ENCODE measurements at places on chromosomes 11 and 22. TPM values are rescaled to one million over a fixed set of nuclear protein-coding genes. Genes with fewer than 3 reads are reported as not detected.

GRCh38 chr11:112024178-112024772, 933 bp upstream of the DLAT start:
- DNase-seq, result no peak

GRCh38 chr11:114148013-114148382, 88.5 kb downstream of the ZBTB16 start:
- DNase-seq, result no peak

Gene ADAMTS15
- 0.08 TPM for total RNA-seq

GRCh38 chr11:116835042-116835772, 2.2 kb downstream of the APOA1 start:
- DNase-seq, result no peak

- no peak for DNase-seq
Measured at GRCh38 chr11:70788248-70789022, 390.1 kb downstream of the CTTN start.

- DNase-seq, result no peak
Measured at GRCh38 chr22:43783777-43784176, 28.3 kb downstream of the EFCAB6 start.

DNA sequence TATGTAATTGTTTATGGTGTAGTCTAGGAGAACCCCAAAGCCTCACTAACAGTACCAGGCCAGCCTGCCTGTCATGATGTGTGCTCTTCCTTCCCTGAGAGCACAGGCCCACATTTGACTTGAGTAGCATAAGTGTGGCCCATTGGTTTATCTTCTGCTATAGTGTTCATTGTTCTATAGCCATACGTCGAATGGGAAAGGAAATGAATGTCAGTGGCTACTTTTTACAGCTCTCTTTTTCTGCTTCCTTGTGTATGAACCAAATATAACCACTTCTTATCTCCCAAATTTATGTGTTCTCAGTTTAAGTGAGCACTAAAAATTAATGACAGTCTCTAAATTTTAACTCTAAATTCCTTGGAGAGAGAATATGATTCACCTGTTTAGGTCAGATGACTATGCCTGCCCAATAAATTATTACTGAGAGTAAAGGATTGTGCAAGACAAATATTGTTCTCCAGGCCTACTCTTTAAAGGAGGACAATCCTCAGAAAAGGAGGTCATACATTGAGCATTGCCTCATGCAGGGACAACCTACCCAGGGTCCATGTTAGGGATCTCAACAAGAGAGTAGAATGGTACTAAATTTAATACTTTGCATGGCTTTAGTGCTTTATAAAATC, 222.9 kb upstream of the ARHGAP20 start:
- DNase-seq, result no peak

Gene DENND6B
- total RNA-seq, result 1.9 TPM

GRCh38 chr11:111913031-111913861, 712 bp downstream of the HSPB2 start:
- no peak for DNase-seq

DNA sequence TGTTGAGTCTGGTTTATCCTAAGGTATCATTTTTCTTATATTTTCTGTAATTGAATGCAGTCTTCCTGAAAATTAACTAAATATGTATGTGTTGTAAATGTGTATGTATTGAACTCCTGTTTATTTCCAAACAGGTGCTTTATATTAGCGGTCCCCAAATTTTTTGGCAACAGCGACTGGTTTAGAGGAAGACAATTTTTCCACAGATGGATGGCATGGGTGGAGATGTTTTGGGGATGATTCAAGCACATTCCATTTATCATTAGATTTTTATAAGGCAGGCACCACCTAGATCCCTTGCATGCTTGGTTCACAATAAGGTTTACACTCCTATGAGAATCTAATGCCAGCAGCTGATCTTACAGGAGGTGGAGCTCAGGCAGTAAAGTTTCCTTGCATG, 210.5 kb upstream of the ANO3 start:
- no peak for DNase-seq

Gene SLC22A12
- total RNA-seq, result not detected

DNA sequence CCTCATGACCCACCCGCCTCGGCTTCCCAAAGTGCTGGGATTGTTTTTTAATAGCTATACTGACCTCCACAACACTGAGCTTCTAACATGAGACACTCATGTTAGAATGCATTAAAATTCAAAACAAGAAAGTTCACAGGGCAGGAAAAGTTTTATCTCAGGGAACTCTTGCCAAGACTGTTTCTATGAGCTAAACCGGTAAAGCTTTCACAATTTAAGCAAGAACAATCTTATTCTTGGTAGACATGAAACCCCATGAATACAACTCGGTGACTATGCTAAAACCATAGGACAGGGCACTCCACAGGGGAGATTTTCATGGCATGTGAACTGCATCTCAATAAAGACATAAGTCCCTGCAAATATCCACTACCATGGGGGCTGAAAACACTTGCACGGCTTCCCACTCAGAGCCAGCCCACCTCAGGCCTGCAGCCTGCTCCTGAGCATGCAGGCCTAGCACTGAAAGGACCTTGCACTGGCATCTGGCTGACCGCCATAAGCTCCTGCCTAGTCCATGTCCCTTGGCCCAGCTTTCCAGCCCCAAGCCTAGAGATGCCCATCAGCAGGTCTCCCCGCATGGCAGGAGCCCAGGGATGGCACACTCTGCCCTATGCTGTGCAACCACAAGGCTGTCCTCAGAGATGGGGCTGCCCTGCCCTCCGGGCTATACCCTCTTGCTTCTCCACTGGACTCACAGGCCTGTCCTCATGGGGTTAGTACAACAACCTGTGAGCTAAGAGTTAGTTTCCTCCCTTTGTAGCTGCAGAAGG, 58.4 kb downstream of the DGCR2 start:
- no peak for DNase-seq

- no peak for DNase-seq
Measured at GRCh38 chr11:61042961-61043540, 59.2 kb upstream of the CD5 start.

- no peak for DNase-seq
Measured at GRCh38 chr11:12540075-12540680, 134.0 kb upstream of the TEAD1 start.

DNA sequence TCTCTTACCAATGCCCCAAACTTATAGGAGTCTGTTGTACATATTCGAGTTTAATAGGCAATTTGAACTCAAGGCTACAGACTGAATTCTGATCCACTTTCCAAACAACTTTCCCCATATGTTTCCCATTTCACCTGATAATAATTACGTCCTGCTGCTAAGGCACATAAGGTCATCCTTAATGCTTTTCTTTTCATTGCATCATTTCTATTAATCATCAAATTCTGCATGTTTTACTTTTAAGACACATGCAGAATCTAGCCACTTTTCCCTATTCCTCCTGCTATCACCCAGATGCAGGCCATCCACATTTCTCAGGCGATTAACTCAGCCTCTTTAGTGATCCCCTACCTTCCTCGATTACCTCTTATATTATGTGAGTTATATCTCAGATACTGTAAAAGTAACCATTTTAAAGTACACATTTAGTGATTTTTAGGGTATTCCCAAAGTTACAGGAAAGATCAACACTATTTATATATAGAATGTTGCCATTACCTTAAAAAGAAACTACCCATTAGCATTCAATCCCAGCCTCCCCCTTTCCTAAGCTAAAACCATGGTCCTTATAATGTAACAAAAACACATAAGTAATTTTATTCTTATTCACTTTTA, 14.9 kb downstream of the XKR3 start:
- DNase-seq, result no peak

GRCh38 chr11:45178890-45179671, 32.6 kb downstream of the PRDM11 start:
- DNase-seq, result no peak

DNA sequence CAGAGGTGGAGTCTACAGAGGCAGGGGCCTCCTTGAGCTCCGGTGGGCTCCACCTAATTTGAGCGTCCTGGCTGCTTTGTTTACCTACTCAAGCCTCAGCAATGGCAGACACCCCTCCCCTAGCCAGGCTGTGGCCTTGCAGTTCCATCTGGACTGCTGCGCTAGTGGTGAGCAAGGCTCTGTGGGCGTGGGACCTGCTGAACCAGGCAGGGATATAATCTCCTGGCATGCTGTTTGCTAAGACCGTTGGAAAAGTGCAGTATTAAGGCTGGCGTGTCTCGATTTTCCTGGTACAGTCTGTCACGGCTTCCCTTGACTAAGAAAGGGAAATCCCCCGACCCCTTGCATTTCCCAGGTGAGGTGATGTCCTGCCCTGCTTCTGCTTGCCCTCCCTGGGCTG, 77.7 kb downstream of the GDPD4 start:
- no peak for DNase-seq

- DNase-seq, result no peak
Measured at GRCh38 chr11:58801974-58802545, 42.4 kb downstream of the GLYATL2 start.

DNA sequence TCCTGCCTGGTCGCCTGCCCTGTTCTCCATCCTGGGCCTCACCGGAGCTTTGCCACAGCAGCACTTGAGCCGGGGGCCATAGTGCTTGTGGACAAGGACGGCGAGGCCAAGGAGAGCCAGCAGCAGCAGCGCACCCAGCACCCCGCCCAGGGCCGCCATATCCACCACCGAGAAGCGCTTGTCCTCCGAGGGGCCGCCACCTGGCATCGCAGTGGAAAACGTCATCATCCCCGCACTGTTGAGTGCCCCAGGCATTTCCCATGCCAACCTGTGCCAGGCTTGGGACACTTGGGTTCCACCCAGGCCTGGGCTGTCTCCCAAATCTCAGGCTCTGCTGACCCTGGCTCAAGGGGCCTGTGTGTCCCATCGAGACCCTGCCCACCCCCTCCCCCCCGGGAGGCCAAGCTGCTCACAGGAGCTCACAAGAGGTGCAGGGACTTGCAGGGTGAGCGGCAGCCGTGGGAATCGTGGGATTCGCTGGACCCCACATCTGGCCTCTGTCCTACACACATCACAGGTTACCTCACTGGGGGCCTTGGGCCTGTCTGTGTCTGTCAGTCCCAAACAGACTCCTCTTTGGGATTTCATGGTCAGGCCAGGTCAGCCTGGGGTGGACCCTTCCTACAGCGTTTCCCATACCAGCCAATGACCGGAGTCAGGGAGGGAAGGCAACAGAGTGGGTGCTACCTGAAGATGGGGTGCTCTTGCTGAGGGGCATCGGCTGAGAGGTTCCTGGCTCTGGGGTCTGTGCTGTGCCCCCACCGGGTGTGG, 2.3 kb upstream of the IRF7 start:
- no peak for DNase-seq

DNA sequence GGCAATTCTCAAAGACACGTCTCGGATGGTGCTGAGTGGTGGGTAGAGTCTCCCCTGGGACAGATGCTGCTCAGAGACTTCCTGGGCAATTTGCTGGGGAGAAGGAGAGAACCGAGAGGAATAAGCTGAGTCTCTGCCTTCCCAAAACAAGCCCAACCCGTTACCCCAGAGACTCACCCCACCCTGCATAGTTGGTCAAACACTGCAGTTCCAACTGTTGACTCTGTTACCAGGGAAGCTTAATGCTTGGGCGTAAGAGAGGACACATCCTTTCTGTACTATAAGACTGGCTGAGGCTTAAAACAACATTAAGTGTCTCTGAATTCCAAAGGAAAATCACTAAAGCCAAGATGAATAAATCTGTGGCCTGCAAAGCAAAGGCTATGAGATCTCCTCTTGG, 68.1 kb downstream of the CCDC81 start:
- no peak for DNase-seq

GRCh38 chr11:93549976-93550375, 6.8 kb upstream of the SMCO4 start:
- no peak for DNase-seq

- DNase-seq, result no peak
Measured at GRCh38 chr11:35945137-35945518, 1.3 kb downstream of the LDLRAD3 start.

- DNase-seq, result no peak
Measured at GRCh38 chr11:45471266-45471665, 185.1 kb upstream of the SYT13 start.

DNA sequence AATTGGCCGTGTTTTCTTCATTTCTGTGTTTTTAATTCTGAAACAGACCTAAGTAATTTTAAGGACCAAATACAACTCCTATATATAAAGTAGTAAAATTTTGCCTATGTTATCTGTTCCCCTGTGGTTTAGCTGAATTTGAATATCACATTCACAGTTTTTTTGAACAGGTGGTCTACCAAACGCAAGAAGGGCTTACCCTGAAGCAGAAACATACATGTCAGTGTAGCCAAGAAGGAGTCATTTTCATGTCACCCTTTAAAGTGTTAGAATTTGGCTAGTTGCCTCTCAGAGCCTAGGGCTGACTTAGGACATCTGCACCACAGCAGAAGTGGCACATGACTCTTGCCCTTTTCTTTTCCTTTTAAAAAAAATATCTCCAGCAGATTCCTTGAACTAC, 34.3 kb downstream of the MYBPC3 start:
- DNase-seq, result no peak

DNA sequence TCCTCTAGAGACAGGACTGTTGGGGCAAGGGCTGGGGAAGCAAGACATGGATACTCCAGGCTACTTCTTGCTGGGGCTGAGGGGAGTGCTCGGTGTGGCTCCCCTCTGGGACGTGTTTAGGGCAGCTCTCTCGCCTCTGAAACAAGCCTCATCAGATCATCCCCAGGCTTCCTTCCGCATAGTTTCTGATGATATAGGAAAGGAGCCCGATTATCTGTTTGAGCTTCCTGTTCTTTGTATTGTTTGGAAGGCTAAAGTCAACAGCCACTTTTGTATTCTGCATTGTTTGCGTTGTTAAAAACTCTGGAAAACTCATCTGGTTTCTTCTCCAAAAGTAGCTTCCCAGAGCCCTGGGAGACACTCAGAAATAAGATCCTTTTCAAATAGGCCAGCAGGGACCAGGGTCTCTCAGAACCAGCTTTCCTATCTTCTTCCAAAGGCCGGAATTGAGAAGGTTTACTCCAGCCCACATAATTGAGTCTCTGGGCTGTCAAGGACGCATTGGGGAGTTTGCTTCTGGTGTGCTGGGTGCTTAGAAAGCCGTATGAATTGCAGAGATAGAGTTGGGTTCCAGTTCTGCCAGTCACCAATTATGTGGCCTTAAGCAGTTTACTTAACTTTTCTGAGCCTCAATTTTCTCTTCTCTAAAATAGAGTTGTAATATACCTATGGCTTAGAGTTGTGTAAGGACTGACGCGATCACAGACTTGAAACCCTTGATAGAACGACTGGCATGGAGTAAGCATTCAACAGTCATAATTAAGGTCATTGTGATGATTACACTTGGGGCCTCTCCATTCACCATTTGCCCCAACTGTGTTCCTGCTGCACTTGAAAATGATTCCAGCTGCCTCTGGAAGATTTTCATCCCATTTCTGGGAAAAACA, 19.1 kb downstream of the CD44 start:
- no peak for DNase-seq
